Aorta (tissue), 5 donors: ENCODE measurements at places on chromosomes 3 and 15. TPM values are rescaled to one million over a fixed set of nuclear protein-coding genes. Genes with fewer than 3 reads are reported as not detected.

DNA sequence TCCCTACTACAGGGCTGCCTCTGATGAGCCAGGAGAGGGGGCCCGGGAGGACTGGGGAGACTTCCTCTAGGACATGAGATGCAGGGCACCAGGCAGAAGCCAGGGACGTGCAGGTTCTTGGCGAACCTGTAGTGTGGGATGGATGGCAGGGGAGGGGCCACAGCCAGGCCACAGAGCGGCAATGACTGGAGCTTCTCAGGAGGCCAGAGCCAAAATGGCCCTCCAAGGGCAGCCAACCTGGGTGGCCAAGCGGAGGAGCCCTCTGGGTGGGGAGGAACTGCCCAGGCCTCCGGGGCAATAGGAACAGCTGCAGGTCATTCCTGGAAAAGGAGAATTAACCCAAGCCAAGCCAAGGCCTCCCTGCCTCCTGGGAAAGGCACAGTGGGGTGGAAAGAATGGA lies 224.5 kb downstream of the XXYLT1 start:
- DNase-seq: no peak

GRCh38 chr15:75001310-75001709 lies 5.9 kb downstream of the SCAMP5 start:
- DNase-seq: peak; percentile 3

DNA sequence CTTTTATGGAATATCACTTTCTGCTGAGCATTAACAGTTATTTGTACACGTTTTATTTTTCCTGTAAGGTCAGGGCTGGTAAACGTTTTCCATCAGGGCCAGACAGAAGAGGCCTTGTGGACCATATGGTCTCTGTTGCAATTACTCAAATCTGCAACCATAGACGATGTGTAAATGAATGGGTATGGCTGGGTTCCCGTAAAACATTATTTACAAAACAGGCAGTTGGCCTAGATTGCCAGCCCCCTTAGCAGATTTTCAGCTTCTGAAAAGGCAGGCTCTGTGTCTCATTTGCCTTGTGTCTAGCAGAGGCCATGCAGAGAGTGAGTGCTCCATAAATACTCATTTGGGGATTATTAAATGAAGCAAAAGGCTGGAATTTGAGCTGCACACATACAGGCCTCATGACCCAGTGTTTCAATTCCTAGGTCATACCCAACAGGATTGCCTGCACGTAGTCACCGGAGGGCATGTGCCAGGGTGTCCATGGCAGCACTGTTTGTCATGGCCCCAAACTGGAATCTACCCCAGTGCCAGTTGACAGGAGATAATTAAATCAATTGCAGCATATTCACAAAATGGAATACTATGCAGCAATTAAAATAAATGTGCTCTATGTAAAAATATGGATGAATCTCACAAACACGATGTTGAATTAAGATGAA lies 51.3 kb downstream of the GPD1L start:
- DNase-seq: no peak

DNA sequence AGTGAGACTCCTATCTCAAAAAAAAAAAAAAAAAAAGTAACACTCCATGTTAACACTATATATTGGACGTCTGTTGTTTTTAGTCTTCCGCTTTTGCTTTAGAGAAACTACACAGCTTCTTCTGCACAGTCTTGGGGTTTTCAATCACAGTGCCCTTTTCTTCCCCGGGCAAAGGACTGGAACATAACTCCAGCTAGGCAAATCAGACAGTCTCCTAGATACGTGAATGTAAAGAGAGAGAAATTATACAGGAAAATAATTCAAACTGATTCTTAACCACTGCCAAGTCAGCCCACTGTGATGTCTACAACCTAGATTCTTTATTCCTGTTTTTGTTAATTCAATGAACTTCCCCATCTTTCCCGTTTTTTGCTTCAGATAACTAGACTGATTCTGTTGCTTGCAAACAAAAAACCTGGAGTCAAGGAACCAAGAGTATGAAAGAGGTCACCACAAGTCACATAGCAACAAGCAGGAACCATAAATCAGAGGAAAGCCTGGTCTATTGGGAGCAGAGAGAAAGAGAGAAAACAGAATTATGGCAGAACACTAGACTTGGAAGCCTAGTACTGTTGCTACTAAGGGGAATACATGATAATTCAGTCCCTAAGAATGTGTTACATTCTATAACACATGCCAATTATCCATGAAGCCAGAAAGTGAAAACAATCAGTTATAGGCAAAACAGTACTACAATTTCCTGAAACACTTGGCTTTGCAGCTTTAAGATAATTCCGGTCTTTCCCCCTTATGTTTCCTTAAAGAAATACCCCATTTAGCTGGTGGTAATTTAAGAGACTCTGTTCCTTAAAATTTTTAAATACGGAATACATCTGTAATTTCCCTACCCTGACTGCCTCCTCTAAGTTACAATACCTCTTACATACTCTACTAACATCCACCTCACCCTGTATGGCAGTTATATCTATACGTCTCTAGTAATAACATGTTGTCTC lies 63.1 kb downstream of the TBL1XR1 start:
- DNase-seq: no peak

- no peak for DNase-seq
These were observed 205.6 kb downstream of the NECTIN3 start for GRCh38 chr3:111277226-111277625.

- no peak for DNase-seq
These were observed 511.3 kb downstream of the FGF12 start for GRCh38 chr3:192216067-192216466.

DNA sequence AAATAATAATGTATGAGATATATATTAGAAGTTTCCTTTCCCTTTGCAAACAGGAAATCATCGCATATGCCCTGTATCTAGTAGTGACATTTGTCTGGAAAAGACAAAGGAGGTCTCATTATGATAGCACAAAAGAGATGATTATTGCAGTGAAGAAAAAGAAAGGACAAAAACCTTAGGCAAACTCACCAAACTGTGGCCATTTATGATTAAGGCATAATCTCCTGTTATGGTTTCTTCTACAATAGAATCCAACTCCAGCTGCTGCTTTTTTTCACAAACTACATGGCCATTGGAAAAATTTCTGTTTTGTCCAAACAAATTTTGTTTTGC lies 218.2 kb downstream of the ATP8B4 start:
- no peak for DNase-seq

GRCh38 chr3:155727836-155728235 lies 17.0 kb downstream of the PLCH1 start:
- no peak for DNase-seq

The ZBTB20 gene
- total RNA-seq: 99.6 TPM

The PLSCR5 gene
- total RNA-seq: not detected

The CD96 gene
- 1.8 TPM for total RNA-seq
